Stimulated activated CD4-positive, alpha-beta T cell treated with anti-CD3 and anti-CD28 coated beads, Interleukin-4, amount 100 ng/mL, for 4 hours (primary cell): ENCODE measurements at places on chromosomes 2 and 18.

- no peak for DNase-seq
These were observed 187.8 kb upstream of the ERBB4 start for GRCh38 chr2:212726403-212726802.

GRCh38 chr2:74572178-74572925, 17.8 kb downstream of the DOK1 start:
- DNase-seq = no peak

GRCh38 chr18:41036346-41036745, 918.7 kb upstream of the PIK3C3 start:
- no peak for DNase-seq

DNA sequence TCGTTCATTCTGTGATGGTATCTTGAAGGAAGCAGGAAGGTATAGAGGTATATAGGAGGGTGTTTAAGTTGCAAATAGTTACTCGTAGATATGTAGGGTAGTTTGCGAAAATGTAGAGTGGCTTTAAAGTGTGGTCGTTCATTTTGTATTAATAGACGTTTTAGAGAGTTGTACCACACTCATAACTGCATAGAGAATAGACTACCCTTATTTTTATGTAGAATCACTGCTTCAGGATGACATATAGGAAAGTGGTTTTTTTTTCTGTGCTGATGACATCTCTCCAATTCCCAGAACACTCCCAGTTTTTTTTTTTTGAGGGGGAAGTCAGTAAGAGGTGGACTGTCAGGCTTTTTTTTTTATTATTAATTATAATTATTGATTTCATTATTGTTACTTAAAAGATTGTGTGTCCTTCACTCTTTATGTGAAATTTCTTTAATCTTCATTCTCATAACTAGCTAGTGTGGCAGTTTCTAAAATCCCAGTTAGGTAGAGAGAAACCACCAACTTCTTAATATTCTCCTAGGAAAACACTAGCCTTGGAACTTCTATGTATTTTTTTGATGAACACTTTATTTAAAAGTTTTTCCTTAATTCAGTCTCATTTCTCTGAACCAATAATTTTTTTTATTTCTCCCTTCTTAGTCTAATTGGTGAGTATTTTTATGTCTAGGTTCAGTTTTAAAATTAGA, 1.5 kb downstream of the ACTR3 start:
- no peak for DNase-seq

GRCh38 chr2:229852565-229852964, 69.2 kb downstream of the TRIP12 start:
- peak; percentile 47 for DNase-seq

DNA sequence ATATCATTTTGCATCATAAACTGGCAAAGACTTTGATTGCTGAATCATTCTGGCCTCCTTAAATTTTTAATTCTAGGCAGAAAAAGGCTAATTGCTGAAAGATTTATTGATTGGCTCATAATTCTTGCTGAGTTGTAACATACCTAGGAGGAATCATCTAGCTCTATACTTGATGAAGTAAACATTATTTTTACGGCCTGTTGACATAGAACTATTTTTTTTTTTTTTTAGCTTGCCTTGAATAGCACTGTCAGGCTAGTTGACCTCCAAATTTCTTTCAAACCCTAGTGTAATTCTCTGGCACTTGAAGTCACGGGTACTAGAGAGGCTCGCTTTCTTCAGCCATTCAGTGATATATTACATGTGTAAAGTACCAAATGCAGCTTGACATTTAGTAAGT, 2.8 kb downstream of the SERPINB12 start:
- DNase-seq = no peak

GRCh38 chr2:1367601-1368000, 45.7 kb upstream of the TPO start:
- no peak for DNase-seq

GRCh38 chr18:79943608-79944125, 7.8 kb downstream of the SLC66A2 start:
- no peak for DNase-seq

GRCh38 chr2:160194946-160195345, 5.1 kb downstream of the ITGB6 start:
- DNase-seq = no peak

- no peak for DNase-seq
These were observed 97.5 kb downstream of the TFCP2L1 start for GRCh38 chr2:121187351-121187981.

DNA sequence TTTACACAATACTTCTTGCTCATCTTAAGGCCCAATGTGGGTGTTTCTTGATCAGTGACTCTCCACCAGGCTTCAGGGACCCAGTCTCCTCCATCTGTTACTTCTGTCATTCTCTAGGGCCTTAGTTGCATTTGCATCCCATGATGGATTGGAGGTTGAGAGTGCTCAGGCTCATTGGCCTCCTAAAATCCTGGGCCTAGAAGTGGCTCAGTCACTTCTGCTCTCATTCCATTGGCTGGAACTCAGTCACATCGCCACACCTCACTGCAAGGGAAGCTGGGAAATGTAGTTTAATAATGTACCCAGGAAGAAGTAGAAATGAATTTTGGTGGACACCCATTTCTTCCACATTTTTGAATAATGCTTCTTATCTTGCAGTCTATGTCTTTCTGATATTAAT, 223.5 kb downstream of the HRH4 start:
- DNase-seq = no peak

GRCh38 chr2:37326285-37326684, 1.7 kb upstream of the PRKD3 start:
- no peak for DNase-seq

GRCh38 chr2:238239543-238239862, 335 bp downstream of the HES6 start:
- DNase-seq = peak; percentile 36

- DNase-seq = no peak
These were observed 356.9 kb downstream of the SETBP1 start for GRCh38 chr18:45037618-45038017.
